ENCODE measurements at places on chromosomes 2 and 18.

- no peak for DNase-seq
These were observed 40.4 kb upstream of the MRPL33 start for GRCh38 chr2:27730980-27731691.

DNA sequence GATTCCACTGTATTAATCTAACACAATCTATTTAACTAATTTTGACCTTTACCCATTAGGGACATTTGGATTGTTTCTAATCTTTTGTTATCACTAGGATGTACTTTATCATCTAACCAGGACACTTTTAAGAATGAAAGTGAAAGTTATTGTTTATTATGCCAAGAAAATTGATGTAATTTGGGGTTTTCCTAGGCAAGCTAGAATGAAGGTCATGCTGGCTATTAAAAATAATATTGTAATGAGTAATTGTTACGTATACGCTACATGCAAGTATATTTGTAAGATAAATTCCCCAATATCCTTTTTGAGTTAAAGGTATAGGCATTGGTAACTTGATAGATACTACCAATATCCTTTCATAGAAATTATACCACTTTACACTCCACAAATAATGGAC is 74.6 kb downstream of the COL5A2 start:
- DNase-seq: no peak

DNA sequence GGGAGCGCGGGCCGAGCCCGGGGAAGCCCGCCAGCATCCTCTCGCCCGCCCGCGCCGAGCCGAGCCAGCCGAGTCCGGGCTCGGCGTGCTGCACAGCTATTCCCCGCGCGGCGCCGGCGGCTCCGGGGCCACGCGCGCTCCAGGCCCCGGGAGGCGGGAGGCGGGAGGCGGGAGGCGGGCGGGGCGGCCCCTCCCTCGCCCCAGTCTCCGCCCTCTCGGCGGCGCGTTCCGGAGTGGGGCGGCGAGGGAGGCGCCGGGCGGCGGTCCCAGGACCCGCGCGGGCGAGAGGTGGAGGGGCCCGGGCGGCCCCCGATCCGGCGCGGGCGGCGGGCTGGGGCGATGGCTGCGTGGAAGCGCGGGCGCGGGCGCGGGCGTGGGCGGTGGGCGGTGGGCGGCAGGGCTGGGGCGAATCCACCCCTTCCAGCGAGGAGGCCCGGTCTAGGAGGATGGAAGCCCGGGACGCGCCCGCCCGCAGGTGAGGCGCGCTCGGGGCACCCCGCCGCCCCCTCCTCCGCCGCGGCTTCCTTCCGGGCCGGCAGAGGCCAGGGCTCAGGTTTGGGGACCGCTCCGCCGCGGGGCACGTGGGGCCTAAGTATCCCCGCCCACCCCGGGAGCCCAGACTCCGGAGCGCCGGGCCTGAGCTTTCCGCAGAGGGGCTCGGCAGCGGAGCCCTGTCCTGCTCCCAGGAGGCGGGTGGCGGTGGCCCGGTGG is at the start of gene ADCY3:
Gene ADCY3 (minus strand): TSS at position 140 of the 711 bp plus-strand sequence. CDS start 1,250 bp downstream, outside the sequence.
- DNase-seq: peak; percentile 43

- no peak for DNase-seq
These were observed 85.2 kb downstream of the EML6 start for GRCh38 chr2:54808661-54809060.

DNA sequence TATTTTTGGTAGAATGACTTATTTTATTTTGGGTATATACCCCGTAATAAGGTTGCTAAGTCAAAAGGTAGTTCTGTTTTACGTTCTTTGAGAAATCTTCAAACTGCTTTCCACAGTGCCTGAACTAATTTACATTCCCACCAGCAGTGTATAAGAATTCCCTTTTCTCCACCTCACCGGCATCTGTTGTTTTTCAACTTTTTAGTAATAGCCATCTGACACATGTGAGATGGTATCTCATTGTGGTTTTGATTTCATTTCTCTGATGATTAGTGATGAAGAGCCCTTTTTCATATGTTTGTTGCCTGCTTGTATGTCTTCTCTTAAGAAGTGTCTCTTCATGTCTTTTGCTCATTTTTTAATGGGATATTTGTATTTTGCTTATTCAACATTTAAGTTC is 215.2 kb upstream of the TFPI start:
- no peak for DNase-seq

GRCh38 chr2:30225131-30225762 is 6.1 kb upstream of the LBH start:
- no peak for DNase-seq

DNA sequence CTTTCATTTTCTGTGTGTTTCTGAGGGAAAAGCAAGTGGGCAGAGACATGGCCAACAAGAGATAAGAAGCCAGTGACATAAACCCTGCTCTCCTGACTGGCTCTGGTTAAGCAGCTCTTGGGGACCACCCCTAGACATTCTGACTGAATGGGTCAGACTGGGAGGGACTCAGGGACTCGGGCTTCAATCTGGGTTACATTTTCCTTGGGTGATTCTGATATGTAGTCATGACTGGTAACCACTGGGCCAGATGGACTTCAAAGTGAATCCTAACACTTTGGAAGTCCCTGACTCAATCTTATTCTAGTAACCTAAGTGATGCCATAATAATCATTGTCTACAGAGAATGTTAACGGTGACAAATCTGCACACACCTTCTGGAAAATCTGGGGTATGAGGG is 397.8 kb downstream of the NBAS start:
- no peak for DNase-seq

- no peak for DNase-seq
These were observed 56.7 kb downstream of the SF3B1 start for GRCh38 chr2:197378086-197378485.

DNA sequence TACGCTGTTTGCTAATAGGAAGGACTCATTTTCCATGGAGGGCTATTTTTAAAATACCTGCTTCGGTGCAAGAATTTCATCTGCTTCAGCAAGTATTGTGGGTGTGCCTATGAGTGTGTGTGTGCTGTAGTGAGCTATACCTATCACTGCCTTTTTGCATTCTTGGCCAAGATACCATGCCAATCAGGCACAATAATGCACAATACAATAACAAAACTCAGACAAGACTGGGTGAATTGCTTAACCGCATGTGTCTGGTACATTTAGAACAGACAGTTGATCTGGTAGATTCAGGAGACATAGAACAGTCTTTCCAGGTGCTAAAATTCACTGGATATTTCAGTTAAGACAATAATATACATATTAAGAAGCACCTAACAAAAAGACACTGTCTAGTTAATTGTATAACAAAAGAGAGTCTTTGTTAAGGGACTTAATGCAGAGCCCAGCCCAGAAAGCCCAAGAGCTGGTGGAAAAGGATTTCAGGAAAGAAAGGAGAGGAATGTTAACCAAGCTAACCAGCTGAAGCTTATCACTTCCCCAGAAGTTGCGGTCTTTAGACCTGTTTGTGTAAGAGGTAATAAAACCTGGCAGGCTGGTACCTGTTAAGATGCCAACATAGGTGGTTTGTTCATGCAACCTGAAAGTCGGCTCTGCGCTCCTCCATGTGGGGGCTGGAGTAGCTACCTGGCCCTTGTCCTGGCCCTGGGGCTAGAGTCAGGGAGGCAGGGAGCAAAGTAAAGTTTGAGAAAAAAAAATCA is 153.3 kb upstream of the RBMS1 start:
- no peak for DNase-seq

- DNase-seq: no peak
These were observed 963 bp downstream of the INPP1 start for GRCh38 chr2:190344276-190344827.

DNA sequence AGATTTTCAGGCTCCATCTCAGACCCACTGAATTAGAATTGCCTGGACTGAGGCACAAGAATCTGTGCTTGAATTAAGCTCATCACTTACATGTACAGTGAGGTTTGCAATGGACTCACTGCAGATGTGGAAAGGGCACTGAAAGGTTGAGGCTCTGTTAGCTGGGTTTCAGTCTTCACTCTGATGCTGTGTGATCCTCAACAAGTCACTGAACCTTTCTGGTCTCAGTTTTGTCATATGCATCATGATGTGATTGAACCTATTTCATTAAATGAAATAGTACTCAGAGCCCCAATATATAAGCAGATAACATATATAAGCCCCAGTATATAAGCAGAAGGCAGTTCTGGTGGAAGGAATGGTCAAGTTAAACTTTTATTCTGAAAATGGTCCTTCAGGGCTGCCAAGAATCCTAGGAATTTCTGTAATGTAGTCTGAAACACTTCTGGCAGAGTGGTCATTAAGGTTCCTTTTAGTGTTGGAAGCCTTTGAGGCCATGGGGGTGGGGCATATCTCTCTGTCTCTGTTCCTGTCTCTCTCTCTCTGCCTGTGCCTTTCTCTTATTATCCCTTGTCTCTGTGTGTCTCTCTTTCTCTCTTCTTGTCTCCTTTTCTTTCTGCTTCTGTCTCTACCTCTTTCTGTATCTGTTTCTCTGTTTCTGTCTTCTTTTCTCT is 110.4 kb downstream of the ADCYAP1 start:
- no peak for DNase-seq

DNA sequence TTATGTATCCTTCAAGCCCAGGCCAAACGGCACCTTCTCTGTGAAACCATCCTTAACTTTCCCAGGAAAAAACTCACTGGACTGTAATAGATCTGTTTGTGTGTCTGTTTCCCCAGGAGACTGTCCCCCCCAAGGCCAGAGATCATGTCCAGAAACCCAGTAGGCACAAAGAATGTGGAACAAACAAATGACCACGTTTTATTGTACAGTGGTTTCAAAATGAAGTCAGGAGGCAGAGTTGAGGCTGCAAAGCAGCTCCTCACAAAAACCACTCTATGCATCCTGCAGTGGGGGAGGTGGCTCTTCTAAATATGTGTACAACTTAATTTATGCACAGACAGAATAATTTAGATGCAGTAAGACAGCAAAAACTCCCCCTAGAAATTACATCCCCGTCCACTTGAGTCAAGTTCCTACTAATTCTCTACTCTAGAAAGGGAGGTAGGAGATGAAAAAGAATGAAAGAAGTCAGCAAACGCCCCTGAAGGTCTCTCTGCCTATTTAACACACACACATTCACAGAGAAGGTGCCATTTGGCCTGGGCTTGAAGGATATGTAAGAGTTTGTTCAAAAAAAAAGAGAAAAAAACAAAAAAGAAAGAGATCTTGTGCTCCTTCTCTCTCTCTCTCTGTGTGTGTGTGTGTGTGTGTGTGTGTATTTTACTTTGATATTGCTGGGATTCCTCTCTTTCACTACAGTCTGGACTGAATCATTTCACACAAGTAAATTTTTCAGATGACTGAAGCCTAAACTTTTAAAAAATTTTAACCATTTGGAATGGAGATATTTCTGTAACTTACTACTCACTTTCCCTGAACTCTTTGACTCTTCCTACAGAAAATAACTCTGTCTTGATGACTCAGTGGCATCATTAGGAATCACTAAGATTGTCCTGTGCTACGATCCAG is 19.5 kb downstream of the BCL2 start:
- DNase-seq: no peak

GRCh38 chr2:226544596-226545210 is 254.9 kb downstream of the IRS1 start:
- DNase-seq: no peak

GRCh38 chr2:159065313-159065712 is 96.9 kb downstream of the TANC1 start:
- DNase-seq: no peak

DNA sequence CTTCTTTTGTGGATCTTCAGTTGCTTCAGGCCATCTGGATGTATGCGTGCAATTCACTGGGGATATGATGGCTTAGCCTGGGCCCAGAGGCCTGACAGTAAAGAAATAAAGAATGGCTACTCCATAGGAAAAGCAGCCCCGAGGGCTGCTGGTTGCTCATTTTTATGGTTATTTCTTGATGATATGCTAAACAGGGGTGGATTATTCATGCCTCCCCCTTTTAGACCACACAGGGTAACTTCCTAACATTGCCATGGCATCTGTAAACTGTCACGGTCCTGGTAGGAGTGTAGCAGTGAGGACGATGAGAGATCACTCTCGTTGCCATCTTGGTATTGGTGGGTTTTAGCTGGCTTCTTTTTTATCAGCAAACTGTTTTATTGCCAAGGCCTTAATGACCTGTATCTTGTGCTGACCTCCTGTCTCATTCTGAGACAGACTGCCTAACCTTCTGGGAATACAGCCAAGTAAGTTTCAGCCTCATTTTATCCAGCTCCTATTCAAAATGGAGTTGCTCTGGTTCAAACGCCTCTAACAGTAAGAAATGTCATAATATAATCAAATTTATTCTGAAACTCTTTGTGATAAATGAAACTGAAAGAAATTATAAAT is 60.5 kb downstream of the DSEL start:
- no peak for DNase-seq

GRCh38 chr18:41982942-41983660 is 28.1 kb downstream of the PIK3C3 start:
- no peak for DNase-seq

DNA sequence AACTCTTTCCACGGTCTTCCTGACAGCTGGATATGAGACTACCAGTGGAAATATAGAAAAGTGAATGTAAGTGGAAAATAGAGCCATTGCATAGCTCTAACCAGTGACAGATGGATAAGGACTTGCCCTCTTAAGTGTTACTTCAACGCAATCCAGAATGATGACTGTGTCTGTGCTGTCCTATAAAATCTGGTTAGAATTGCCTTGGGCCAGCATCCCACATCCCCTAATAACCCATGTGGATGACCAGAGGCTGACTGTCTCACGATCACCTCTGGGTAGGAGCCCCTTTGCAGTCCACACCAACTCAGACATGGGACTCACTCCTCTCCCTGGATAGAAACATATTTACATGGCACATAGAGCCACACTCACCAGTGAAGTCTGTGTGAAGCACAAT is 186.6 kb downstream of the C1D start:
- DNase-seq: no peak

DNA sequence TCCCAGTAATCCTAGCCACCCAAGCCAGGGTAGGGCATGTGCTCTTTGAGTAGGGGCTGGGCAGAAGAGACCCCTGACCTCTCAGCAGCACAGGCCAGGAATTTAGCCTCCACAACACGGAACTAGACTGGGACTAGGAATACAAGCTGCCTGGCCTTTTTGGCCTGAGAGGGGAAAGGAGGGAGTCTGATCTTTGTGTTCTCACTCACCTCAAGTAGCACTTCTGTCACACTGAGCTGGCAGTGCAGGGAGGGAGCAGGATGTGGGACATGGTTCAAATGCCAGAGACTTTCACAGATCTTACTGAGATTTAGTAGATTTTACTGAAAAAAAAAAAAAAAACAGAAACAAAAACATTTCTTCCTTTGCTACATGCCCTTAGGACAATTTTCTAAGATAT is 395.2 kb downstream of the CMPK2 start:
- DNase-seq: no peak

GRCh38 chr2:236194786-236195185 is 26.6 kb upstream of the GBX2 start:
- DNase-seq: no peak

GRCh38 chr2:123688231-123688940 is 336.7 kb upstream of the CNTNAP5 start:
- DNase-seq: no peak

DNA sequence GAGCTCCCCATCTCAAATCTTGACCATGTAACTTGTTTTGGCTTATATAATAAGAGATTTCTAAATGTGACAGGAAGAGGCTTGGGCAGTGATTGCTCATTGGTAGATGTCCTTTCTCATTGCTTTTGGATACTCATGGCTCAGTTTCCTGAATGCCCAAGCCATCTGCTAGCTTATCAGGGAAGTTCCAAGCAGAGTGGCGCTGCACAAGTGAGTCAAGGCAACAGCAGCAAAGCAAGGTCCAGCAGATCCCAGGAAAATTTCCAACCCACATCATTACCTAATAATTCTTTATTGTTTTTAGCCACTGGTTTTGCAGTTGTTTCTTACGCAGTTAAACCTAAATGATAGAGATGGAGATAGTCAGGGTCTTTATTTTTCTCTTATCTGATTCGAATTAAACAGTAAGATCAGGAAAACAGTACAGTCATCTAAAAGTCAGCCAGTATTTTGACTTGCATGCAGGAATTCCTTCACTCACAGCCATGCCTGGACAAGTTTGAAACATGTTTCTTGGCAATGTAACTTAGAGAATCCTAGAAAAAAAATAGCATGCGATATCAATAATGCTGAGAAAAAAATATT is 349.7 kb upstream of the TMEFF2 start:
- no peak for DNase-seq
